HT-29 (cell line): ENCODE measurements at places on chromosomes 6 and 20.

DNA sequence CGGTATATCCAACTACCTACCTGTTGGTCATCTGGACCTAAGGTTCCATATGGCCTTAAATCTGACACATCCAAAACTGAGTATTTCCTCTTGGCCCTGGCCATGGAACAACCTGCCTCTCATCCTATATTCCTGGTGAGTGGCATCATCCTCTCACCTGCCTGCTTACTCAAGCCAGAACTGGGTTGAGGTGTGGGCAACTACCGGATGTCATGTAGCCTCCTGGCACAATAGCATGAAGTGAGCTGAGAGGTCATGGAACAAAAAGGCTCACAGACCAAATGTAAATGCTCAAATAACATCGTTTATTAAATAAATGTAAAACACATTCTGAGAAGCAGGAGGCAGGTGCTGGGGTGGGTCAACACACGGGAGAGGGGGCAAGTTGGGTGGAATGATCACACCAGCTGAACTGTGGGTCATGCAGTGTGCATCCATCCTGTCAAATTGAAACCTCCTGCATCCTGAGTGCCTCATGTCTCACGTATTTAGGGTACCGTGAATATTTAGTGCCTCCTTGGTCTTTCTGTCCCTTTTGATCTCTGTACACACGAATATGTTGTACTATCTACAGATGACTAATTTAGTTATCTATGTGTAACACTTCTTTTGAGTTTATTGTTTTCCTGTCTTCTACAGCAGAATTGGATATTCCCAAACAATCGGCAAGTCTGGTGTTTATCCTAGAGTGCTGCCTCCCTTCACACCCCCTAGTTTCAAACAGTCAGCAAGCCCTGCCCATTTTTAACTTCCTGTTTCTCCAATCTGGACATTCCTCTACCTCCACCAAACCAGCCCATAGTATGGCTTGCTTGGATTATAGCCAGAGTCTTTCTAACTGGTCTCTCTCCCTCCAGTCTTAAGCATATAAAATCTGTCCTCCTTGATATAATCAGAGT, 7.9 kb upstream of the POU5F1 start:
- DNase-seq: peak; percentile 59

GRCh38 chr6:143060354-143060805, 309 bp upstream of the AIG1 start:
- peak; percentile 75 for DNase-seq

- no peak for DNase-seq
Observed at GRCh38 chr20:37111926-37112455, 16.2 kb upstream of the RBL1 start.

DNA sequence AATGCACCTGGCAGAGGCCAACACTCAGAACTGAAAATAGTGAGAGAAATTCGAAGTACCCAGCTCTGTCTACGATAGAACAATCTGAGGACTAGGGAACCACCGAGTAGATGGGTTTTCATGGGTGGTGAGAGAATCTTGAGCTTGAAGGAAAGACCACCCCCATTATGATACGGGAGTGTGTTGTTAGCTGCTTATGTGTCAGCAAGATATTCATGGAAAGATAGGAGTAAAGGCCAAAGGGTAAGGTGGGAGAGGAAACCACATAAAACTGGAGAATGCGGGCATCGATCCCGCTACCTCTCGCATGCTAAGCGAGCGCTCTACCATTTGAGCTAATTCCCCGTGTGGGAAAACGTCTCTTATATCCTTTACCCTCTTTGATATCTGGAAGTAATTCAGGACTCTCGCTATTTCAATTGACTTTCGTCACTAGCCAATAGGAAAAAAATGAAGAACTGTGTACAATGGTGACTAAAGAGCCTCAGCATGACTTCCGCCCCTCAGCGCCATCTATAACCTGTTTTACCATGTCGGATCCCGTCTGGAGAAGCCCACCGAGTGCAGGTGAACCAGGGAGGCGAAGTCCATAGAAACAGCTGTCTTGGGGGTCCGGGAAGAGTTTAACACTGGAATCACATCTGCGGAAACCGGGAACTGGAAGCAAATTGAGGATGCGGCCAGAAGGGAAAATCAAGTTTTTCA, 25.0 kb upstream of the ABT1 start:
- DNase-seq: peak; percentile 93

- no peak for DNase-seq
Observed at GRCh38 chr20:37267667-37268313, 6.2 kb upstream of the GHRH start.

DNA sequence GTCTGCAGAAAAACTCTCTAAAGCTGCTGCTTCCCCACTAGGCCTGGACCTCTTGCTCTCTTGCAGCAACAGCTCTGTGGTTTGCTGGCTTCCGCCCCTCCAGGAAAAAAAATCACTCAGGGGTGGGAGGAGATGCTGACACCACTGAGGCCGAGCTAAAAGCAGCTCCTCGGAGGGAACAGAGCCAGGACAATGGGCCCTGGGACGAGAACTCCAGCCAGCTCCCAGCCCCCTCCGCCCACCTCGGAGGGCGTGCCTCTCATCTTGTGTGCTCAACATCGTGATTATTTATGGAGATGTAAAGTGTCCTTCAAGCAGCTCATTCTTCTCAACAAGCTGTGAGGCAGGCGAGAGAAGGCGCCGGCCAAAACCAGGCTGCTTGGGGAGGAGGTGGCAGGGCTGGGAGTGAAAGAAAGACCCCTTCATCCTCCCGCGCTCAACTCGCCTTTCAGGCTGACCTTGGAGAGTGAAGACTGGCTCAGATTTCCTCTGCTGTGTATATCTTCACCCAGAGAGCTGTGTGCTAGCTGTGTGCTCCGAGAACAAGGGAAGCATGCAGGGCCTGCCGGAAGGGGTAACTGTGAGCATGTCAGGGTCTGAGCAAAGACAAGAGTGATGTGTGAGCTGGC, 53.5 kb upstream of the LRFN2 start:
- DNase-seq: no peak

DNA sequence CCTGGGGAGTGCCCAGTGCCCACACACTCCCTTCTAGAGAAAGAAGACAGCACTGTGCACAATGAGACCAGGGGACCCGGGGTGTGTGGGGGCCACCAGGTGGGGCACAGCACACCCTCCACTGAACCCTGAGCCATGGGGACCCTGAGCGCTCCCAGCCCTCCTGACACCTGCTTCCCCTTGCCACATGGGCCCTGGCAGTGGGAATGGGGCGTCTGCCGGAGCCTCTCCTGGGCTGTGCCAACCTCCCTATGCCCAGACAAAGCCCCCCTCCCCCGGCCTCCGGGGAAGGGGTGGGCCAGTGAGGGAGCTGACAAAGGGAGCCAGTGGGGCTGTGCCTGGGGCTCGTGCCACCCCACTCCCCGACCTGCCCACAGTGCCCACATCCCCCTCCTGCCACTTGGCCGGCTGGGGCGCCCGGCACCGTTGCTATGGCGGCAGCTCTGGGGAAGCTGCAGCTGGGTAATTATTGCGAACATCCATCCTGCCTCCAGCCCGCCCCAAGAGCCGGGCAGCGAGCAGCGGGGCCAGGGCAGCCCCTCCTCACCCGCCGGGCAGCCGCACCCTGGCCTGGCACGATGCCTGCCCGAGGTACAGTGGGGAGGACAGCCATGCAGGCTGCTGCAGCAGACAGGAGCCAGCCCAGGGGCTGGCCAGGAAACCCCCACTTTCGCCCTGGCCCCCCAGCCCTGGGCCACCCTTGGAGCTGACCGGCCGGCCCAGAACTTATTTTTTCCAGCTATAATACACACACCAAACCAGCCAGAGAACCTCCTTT, 41.9 kb upstream of the NOL4L start:
- no peak for DNase-seq

DNA sequence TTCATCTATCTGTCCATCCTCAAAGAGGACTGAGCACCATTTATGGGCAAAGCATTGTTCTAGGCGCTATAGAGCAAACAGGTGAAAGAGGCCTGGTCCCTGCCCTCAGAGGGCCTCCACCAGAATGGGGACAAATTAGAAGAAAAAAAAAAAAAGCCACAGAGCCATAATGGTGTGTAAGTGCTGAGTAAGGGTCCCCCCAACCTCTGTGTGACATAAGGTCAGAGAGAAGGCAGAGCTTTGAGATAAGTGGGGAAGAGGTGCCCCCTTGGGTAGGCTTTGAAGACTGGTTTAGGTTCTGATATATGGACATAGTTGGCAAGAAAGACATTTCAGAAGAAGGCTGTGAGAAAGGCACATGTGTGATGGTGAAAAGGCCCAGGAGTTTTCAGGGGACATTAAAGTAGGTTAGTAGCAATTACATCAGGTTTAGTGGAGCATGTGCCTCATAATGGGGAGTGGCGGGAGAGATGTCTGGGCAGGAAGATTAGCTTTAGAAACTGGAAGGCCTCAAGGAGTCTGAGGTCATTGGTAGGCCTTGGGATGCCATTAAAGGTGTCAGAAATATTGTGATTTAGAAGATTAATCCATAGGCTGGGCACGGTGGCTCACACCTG, 15.3 kb upstream of the ZBTB9 start:
- DNase-seq: no peak

- DNase-seq: no peak
Observed at GRCh38 chr20:45114465-45115385, at the start of gene WFDC5. TSS of gene WFDC5 (minus strand) at chr20:45115174. CDS start at chr20:45115083, 91 bp downstream.

DNA sequence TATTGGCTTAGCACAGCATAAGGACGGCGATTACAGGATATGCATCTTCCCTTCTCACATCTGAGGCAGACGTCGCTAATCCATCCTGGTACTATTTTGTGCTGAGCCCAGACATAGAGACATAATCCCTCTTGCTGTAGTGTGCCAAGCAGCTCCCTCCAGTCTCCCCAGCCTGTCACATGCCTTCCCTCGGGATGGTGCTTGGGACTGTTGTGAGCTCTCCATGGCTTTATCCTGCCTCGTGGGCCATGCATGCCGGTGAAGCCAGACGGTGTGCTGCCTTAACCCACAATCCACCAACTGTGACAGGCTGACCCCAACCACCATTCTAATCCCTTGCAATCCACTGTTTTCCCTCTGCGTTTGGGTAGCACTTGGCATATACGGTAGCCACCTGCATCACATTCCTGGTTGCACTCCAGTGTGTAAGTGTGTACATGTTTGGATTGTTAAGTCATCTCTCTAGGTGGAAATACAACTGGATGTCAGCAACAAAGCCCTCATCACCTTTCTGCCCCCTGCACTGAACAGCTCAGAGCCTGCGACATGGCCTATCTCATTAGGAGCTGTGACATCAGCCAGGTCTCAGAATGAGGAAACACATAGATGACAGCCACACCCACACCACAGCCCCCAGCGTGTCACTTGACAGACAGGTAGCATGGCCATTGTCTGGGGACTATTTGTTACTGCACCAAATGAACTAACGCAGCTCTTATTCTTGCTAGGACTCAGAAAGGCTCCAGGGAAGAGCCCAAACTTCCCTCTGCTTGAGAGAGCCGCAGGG, 374.8 kb upstream of the CDH4 start:
- no peak for DNase-seq

- DNase-seq: no peak
Observed at GRCh38 chr6:123418071-123418470, 218.7 kb downstream of the TRDN start.

- no peak for DNase-seq
Observed at GRCh38 chr6:169979873-169980432, 228.5 kb downstream of the ERMARD start.

DNA sequence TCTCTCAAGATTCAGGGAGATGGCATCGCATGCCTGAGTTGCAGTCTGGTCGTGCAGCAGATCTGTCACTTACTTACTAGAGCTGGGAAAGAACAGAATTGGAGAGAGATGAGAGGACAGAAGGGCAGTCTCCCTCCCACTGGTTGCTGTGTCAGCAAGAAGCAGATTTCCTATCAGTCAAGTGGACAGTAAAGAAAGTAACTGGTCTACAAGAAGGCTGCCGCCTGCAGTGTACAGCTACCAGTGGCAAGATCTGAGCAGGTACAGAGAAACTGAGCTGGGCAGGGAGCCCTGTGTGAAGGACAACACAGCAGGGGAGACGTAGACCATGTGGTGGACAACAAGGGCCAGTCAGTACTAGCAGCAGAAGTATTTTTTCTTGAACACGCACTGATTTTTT, 49.5 kb upstream of the PCSK2 start:
- no peak for DNase-seq

GRCh38 chr6:43496370-43497128, 13.6 kb downstream of the LRRC73 start:
- peak; percentile 58 for DNase-seq

GRCh38 chr6:41587131-41587879, 41.1 kb downstream of the FOXP4 start:
- DNase-seq: no peak

DNA sequence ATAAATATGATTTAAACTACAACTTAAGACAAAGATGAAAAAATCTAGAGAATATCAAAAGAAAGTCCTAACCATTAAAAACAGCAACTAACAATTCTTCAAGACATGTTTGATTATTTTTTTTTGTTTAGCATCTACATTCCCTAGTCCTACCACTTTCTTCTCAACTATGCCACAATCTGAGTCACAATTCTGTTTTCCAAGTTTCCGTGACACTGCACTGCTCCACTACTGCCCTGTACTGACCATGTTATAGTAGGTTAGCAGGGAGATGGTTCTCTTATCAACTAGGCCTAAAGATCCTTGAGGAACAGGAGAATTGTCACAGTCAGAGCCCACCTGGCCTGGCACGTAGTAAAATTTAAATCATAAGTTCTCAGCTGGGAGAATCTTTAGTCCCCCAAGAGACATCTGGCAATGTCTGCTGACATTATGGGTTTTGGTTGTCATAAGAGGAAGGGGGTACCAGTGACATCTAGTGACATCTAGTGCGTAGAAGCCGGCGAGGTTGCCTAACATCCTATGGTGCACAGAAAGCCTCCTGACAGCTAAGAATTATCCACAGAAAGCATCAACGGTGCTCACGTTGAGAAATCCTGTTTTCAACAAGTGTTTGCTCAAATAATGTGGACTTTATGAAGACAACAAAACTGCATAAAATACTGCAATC, 100.5 kb downstream of the PDE10A start:
- no peak for DNase-seq

DNA sequence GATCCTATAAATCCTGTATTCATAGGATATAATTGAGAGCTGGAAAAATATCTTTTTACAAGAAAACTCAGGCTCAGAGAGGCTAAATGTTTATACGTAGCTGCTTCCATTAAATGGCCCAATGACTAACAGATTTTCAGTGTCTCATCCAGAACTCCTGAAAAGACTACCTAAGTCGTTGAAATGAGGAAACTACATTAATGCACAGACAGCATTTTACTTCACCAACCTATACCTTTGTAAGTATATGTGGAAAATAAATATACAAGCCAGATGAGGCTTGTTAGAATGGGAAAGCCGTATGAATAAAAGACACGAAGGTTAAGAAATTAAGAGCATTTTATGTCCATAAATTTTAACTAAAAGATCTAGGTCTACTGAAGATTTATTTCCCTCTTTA, 8.4 kb upstream of the SNX14 start:
- no peak for DNase-seq

DNA sequence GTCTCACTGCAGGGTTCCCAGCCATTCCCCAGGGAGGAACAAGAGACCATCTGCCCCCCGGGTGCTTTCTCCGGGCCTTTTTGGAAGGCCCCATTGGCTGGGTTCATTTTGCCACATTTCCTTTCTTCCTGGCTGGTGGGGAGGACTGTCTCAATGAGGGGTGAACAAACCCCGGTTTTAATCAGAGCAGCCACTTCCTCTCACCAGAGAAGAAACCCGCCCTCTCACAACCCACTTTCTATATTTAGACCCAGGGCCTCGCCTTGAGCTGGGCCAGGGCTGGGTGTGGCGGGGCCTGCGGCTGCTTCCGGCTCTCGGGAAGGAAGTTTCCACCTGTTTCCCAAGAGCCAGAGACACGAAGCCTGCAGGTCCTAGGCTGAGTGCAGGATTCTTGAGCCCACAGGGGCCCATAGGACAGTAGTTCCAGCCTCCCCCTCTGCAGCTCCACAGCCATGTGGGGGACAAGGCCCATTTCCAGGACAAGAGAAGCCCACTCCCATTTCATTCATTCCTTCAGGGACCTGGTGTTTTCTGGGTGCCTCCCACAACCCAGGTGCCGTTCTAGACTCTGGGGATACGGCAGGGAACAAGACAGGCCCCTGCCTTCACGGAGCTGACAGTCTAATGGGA, 41.8 kb downstream of the RBM38 start:
- DNase-seq: peak; percentile 83
